ENCODE measurements at places on chromosomes 5 and 9.

DNA sequence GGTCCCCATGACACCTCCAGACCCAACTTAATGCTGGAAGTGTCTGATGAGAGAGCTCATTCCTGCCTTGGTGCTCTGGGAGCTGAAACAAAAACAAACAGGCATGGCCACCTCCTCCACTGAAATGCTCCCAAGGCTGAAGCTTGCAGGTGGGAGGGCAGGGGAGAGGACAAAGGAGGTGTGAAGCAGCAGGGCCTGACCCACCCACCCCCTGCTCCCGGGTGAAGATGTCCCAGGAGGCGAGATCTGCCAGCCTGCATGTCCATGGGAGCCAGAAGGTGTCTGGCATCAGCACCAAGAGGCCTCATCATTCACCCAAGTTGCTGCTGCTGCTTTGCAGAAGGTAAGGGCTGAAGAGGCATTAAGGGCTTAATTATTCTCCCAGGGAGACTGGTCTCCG lies 4.2 kb upstream of the CCIN start:
- DNase-seq: no peak

DNA sequence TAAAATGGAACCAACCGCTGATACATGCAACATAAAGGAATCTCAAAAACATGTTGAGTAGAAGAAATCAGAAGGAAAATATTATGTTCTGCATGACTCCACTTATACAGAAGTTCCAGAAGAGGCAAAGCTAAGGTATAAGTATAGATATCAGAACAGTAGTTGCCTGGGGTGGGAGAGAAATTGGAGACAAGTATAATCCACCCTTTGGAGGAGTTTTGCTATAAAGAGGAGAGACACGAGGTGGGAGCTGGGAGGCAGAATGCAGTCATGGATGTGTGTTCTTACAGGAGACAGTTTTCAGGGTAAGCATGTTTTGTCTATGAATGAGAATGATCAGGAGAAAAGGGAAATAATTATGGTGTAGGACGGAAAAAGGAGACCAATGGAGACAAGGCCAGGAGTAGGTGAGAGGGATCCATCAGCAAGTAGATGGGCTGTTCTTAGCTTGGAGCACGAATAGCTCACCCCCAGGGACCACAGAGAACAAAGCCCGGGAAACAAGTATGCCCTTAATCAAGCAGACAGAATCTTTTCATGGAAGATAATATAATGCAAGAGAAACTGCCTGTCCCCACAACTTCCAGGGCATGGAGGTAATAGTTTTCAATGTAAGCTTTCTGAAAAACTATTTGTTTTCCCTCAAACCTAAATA lies 72.2 kb downstream of the MED27 start:
- DNase-seq: no peak

- DNase-seq: no peak
Measured at GRCh38 chr5:179378116-179378440, 32.8 kb upstream of the ADAMTS2 start.

DNA sequence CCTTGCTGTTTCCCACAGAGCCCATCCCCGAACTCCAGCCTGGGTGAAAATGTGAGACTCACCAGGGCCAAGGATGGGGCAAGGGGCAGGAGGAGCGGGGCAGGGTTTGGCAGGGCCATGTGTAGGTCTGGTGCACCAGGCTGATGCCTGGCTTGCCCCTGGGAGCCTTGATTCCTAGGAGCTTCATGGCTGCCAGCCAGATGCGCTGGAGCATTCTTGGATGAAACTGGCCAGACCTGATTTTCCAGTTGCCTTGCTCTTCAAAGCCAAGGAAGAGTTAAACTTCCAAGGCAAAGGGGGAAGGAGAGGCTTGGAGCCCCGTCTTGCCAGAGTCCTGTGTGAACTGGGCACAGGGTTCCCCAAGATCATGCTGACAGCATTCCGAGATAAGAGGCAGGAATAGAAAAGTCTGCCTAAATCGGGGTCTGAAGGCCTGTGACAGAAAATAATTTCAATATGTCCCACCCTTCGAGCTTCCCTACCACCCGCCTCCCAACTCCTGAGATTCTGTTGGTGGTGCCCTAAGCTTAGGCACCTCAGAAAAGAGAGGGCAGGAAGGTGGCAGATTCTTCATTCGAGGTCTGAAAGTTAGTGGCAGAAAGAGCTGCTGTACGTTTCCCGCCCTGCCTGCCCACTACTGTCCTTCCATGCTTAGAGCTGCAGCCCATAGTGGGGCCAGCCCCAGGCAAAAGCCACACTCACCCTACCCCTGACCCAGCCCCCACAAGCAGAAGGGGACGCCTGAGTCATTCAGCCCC lies 20.4 kb downstream of the FAT2 start:
- peak; percentile 59 for DNase-seq

DNA sequence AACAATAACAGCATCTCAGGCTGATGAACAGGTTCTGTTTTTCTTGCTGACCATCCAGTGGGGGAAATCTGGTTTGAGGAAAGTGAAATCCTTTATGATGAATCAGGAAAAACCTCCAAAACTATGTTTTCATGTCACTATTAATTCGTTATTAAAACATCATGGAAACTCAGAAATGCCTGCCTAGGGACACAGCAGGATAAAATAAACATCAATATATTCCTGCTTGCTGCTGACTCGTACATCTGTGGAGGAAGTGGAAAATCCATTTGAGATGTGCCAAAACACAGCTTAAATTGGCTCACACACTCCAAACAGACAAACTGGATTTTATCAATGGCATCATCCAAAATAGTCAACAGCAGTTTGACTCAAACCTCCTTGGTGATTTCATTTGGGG lies 53.0 kb downstream of the TEK start:
- peak; percentile 88 for DNase-seq

- no peak for DNase-seq
Measured at GRCh38 chr5:74161170-74161569, 479.4 kb downstream of the ENC1 start.

- peak; percentile 45 for DNase-seq
Measured at GRCh38 chr5:102583276-102584124, 84.7 kb upstream of the SLCO6A1 start.

DNA sequence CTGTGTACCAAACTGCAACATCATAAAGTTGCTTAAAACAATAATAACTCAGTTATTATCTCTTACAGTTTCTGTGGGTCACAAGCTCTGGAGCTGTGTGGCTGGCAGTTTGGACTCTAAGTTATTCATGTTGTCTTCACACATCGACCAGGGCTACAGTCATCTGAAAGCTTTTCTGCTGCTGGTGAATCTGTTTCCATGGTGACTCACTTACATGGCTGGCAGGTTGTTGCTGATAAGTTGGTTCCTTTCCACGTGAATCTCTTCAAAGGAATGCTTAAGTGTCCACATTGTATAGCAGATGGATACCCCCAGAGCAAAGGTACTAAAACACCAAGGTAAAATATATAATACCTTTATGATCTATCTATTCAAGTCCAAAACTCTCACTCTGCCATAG lies 44.8 kb upstream of the CYLC2 start:
- no peak for DNase-seq

GRCh38 chr9:136756134-136756438 lies 2.0 kb downstream of the LCN8 start:
- no peak for DNase-seq

DNA sequence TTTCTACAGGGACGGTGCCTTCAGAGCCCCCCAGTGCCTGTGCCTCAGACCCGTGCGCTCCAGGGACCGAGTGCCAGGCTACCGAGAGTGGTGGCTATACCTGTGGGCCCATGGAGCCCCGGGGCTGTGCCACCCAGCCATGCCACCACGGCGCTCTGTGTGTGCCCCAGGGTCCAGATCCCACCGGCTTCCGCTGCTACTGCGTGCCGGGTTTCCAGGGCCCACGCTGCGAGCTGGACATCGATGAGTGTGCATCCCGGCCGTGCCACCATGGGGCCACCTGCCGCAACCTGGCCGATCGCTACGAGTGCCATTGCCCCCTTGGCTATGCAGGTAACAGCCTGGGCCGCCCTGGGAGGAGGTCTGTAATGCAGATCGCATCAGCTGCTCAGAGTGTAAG lies 6.9 kb downstream of the CRB2 start:
- no peak for DNase-seq

- no peak for DNase-seq
Measured at GRCh38 chr9:119095072-119095471, 274.2 kb downstream of the BRINP1 start.

DNA sequence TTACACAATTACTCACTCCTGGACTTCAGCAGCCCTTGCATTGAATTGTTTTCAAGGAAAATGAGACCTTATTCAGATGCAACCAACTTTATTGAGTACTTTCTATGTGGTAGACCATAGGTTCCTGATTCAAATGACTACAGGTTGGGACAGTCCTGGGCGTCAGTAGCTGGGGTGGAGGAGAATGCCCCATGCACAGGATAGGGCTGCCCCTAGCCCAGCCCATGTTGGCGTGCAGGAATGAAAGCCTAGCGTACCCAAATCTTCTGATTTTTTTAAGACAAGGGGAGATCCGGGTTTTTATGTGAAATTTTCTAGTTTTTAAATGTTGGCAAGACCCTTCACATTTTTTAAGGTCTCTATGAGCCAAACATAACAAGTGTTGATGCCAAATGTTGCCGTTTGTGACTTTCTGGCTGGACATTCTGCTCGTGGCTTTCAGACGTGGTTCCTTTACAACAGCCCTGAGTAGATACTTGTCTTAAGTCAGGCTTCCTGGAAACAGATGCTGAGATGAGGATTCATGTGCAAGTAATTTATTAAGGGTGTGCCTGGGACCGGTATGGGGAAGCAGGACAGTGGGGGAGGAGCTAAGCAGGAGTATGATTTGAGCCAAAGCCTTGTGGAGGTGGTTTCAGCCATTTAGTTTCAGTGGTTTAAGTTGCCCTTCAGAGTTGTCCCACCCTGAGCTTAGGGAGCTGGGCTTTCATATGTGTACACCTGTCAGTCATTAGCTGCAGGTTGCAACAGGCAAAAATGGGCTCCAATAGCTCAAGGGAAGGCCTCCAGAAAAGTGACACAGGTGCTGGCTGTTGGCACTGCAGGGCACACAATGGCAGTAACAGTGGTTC lies 154.1 kb downstream of the NTRK2 start:
- peak; percentile 68 for DNase-seq

DNA sequence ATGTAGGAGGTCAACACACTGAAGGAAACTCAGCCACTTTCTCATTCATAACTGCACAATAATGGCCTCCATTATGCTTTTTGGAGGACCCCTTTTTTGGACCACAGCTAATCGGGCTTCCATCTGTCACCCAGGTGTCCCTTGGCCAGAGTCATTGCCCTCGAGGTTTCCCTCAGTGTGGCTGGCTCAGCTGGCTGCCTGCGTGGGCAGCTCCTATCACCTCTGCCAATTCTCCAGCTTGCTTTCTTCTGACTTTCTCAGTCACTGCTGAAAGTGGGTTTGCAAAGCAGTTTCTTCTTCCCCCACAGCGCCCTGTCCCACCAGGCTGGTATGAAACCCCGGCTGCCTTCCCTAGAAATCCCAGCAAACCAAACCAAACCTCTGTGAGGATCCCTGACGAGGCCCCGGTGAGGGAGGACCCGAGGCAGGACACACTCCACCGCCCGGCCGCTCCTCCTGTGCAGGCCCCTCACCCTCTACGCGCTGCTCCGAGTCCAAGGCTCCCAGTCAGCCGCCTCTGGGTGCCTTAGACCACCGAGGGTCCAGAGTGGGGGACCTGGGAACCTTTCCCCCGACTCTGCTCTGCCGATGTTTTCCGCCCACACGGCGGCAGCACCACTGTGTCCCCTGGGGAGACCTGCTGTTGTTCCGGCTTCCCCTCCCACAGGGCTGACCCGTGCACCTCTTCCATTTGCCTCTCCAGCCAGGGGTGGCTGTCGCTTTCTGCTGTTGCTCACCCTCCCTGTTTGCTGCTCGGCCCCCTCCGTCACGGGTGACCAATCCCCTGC lies 109.5 kb downstream of the TENT4A start:
- no peak for DNase-seq

DNA sequence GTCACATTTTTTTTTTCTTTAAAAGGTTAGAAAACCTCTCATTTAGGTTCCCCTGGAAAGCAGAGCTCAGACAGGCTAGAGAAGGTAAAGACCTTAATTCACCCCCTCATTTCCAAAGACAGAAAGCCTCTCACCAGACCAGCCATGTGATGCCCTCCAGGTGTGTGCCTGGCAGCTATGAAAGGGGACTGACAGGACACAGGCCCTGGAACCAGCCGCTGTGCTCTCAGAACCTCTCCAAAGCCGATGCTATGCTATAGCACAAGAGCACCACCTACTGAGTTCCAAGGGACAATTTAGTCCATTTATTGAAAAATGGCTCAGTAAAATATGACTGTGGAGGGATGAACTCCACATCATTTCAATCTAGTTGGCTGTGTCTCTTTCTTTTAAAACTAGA lies 48.8 kb downstream of the FANCC start:
- DNase-seq: peak; percentile 74

DNA sequence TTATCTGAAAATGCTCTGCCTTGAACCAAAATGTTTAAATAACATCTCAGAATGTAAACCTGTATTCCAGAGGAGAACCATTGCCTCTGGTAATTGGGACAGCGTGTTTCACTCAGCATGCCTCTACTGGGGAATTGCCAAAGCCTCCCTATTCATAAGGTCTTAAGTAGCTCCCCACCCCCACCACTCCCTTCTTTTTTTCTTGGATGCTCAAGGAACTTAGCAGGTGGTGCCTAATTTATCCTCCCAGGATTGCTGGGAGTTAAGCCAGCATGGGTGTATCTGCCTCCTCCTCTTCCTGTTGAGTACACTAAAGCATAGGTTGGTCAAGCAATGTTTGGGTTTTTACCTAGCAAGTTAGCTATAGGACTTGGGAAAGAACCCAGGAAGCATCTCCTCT lies 220.2 kb downstream of the DMAC1 start:
- DNase-seq: no peak

- DNase-seq: peak; percentile 11
Measured at GRCh38 chr5:112412346-112412745, 6.7 kb downstream of the EPB41L4A start.

- DNase-seq: peak; percentile 72
Measured at GRCh38 chr5:103582364-103582763, 19.8 kb upstream of the NUDT12 start.

DNA sequence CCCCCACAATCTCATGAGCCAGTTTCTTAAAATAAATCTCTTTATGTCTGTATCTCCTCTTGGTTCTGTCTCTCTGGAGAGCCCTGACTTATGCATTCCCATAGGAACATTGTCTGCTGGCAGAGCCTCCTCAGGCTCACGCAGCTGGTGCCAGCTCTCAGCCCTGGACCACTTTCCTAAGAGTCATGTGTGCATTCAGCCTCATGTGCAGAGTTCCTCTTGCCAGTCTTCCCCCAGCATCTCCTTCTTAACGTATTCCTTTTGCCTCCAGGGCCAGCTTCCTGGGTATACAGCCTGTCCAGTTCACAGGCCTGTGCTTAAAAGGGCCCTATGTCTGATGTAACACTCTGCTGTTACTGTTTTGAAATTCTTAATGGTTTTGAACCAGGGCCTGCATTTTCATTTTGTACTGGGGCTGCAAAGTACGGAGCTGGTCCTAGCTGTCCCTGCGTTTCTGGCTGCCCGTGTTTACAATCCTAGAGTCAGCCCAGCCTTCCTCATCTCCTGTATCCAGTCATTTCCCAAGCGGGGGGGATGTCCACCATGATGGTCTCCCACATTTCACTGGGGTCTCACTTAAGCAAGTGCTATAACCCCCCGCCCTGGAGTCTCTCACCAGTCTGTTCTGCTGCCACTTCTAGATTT lies 18.1 kb downstream of the ANKRD33B start:
- no peak for DNase-seq

All from tongue (tissue), 3 donors.